Activated naive CD8-positive, alpha-beta T cell treated with anti-CD3 and anti-CD28 coated beads for 36 hours (primary cell): ENCODE measurements at places on chromosomes 1 and 21.
A peak's percentile ranks its signal among the peaks of the same experiment; 100 is the strongest.

GRCh38 chr1:107681001-107681479, 283.9 kb downstream of the VAV3 start:
- no peak for DNase-seq

DNA sequence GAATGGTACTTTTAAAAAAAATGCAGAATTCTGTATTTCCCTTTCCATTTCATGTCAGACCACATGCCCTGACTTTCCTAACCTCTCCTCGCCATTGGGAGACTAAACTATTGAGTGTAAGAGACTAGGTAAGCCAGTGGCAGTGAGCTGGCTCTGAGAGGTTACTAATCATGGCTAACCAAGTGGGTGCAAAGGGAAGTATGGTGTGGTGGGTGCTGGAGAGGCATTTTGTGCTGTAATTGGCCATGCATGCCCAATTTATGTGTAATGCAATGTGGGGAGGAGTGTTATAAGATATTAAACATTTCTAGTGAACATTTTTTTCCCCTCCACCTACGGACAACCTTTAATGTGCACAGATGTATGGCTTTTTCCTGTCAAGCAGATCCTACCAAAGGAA, 190.1 kb downstream of the LMO4 start:
- DNase-seq = no peak

DNA sequence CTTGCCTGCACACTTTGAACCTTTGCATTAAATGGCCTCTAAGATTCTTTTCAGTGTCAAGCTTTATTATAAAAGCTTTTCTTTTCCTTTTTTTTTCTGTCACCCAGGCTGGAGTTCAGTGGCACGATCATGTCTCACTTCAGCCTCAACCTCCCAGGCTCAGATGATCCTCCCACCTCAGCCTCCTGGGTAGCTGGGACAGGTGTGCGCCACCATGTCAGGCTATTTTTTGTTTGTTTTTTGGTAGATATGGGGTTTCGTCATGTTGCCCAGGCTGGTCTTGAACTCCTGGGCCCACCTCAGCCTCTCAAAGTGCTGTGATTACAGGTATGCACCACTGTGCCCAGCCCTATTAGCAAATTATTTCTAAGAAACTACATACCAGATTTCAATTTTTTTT, 52.9 kb downstream of the GADD45A start:
- DNase-seq = no peak

GRCh38 chr1:7006996-7007871, 222.0 kb downstream of the CAMTA1 start:
- DNase-seq = no peak

DNA sequence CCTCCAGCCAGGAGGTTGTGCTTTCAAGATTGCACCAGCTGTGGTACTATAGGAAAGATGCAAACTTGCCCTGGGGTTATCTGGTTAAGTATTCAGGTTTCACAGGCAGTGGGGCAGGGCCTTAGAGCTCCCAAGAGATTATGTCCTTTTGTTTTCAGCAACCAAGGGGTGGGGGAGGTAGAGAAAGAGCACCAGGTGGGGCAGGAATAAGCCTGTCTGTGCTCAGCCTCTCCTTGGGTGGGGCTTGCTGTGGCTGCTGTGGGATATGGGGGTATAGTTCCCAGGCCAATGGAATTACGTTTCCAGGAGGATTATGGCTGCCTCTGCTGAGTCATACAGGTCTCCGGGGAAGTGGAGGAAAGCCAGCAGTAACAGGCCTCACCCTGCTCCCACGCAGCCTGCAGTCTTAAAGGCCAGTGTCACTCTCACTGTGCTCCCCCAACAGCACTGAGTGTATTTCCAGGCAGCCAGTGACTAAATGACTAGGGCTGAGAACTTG, 508.6 kb downstream of the RWDD3 start:
- DNase-seq = no peak

- DNase-seq = no peak
These were observed 61.5 kb downstream of the TOR3A start for GRCh38 chr1:179143322-179143721.

DNA sequence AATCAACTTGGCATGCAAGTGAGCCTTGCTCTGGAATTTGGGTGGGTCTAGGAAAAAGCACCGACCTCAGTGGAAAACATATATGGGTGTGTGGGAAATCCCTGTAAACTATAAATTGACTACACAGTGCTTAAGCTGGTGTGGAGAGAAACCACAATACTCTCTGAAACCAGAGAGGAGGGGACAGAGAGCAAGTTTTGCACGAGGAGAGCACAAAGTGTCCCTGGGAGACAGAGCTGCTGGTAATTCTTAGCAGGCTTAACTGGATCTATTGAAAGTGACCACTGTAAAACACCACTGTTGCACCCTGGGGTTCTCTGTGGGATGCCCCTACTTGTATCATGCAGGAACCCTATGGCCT, 12.8 kb downstream of the KCNJ15 start:
- DNase-seq = peak; percentile 5

- DNase-seq = no peak
These were observed 13.3 kb upstream of the TNFSF18 start for GRCh38 chr1:173064011-173064410.

GRCh38 chr1:5947071-5947821, 45.0 kb downstream of the NPHP4 start:
- DNase-seq = no peak

- DNase-seq = peak; percentile 27
These were observed 478 bp downstream of the C2CD2 start for GRCh38 chr21:41953249-41953830.

DNA sequence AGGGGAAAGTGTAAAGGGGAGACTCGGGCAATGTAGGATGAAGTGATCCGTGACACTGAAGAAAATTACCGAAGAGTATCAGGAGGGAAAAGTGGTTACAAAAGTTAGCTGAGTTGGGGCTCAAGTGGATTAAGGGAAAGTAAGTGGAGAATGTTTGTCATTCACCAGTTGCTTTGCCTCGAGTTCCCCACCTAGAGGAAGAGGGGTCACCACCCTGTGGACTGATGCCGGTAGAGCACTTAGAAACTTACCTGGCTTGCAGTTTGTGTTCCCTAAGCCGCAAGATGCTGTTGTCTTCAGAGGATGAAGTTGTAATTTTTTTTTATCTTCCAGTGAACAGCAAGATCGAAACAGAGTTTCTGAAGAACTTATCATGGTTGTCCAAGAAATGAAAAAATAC, 1.0 kb downstream of the PER3 start:
- DNase-seq = no peak

GRCh38 chr1:191707288-191707687, 451.0 kb upstream of the RGS18 start:
- DNase-seq = no peak

GRCh38 chr1:204979891-204980649, 62.9 kb upstream of the CNTN2 start:
- DNase-seq = no peak

- no peak for DNase-seq
These were observed 18.6 kb upstream of the NTNG1 start for GRCh38 chr1:107122225-107122624.

DNA sequence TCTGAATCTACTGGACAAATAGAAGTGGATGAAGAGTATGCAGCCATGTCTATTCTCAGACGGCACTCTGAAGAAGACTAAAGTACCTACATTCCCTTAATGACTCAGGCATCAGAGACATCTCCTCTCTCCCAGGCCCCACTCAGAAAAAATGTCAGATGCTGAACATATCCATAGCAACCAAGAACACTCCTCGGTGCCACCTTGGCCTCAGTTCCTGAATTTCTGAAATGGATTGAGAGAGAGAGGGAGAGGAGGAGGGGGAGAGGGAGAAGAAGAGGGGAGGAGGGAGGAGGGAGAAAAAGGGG, 16.0 kb upstream of the OVAAL start:
- DNase-seq = no peak

DNA sequence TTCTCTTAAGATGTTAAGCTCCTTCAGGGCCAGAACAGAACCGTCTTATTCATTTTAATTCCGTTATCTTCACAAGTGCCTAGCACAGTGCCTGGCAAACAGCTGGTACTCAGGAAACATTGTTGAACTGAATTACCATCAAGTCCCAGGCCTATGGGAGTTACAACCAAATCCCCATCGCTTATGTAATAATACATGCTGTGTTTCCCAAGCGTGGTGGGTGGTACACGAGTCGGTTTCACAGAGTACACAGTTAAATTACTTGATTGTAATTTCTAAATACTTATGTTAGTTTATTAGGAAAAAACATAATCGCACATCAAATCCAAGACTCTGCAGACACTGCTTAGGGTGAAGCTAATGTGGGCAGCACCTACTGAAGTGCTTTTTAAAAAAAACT, 1.0 kb downstream of the ANGEL2 start:
- no peak for DNase-seq

- DNase-seq = no peak
These were observed 389.3 kb downstream of the OMA1 start for GRCh38 chr1:58157256-58157655.

- no peak for DNase-seq
These were observed 24.4 kb downstream of the SNAP47 start for GRCh38 chr1:227759341-227760300.

DNA sequence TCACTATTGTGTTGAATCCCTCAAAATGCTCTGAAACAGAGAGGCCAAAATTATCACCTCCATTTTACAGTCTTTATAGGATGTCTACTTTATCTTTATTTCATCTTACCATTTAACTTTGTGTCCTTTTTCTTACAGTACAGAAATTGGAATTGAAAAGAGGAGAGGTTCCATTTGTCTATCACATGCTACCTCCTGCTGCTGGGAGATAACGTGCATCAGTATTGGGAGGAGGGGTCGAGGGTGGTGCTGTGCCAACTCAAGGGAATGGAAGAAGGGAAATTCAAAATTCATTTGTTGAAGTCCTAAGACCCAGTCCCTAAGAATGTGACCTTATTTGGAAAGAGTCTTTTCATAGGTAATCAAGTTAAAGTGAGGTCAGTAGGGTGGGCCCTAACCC, 85.3 kb downstream of the HHIPL2 start:
- no peak for DNase-seq

DNA sequence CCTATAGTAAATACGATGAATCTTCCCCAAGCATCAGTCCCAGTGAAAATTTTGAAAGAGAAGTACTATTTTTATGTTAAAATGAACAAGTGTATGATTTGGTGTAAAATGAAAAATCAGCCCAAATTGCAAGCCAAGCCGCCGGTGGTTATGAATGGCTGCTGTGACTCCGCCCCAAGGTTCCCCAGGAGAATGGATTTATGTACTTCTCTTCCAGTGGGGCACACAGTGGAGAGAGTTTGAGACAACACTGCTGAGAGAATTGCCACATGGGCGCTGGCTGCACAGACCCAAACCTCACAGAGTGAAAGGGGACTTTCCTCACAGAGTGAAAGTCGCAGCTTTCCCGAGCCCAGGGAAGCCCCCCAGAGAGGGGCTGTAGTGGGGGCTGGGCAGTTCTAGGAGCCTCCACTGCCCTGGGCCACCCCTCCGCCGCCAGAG, 24.0 kb downstream of the CDK18 start:
- DNase-seq = no peak

DNA sequence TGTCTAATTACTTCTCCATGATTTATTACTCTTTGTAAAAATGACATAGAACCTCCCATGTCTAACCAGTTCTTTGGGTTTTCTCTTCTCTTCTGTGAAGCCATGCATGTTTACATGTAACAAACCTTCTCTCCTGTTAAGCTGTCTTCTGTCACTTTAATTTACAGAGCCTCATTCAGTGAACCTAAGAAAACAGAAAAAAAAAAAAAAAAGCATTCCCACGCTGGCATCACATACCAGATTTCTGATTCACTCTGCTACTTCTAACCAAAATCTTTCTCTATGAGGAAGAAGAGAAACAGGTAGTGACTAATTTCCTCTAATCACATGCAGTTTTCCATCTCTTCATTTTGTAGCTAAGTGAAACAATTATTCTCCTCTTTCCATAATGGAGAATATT, 141.4 kb upstream of the CXADR start:
- DNase-seq = no peak

GRCh38 chr1:6625584-6626149, 999 bp downstream of the THAP3 start:
- DNase-seq = no peak

GRCh38 chr21:33025489-33026442, at the start of gene OLIG2:
TSS of gene OLIG2 (plus strand) at chr21:33025935. CDS start at chr21:33026863, 928 bp downstream.
- DNase-seq = no peak

DNA sequence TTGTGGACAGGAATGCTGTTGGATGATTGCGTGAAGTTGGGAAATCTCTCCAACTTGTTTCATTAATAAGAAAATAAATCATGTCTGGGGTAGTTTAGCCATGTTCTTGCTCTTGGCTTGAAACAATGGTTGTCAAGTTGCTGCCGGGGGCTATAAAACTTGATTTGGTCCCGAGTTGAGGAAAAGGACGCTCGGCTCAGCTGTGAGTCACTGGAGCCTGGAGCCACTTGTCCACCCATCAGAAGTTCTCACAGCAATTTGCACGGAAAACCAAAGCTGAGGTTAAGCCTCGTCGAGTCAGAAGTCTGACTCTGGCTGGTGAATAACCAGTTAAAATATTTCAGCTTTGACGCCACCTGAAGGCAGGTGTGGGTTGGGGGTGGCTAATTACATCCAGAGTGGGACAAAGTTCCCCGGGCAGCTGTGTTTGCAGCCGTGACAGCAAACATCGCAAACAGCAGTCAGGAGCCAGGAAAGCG, 19.7 kb upstream of the RIPK4 start:
- DNase-seq = no peak

- DNase-seq = no peak
These were observed 15.9 kb upstream of the ELOA start for GRCh38 chr1:23727362-23727811.

DNA sequence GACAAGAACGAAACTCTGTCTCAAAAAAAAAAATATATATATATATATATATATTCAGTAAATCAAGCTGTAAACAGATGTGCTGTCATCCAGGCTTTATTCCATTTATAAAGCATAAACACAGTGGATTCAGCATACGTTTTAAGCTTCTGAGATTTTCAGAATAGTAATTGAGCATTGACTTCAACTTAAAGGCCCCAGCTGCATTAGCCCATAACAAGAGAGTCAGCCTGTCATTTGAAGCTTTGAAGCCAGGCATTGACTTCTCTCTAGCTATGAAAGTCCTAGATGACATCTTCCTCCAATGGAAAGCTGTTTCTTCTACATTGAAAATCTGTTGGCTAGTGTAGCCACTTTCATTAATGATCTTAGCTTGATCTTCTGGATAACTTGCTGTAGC, 6.6 kb downstream of the KPNA6 start:
- no peak for DNase-seq

- DNase-seq = no peak
These were observed 4.5 kb upstream of the LEFTY2 start for GRCh38 chr1:225945564-225945963.

DNA sequence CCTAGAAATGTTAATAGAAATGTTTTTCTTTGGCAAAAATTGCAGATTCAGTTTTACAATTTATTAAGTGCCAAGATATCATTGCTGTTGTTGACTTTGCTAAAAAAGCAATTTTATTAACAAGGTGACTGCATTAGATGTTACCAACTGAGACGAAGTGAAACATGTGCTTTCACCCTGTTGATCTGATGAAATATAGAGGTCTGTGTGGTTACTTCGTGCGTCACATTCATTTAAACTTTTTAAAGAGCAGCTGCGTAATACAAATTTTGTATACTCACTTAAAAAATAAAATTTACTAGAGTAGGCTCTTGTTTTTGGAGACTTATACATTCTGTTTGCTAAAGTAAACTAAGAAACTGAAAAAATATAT, 465.7 kb downstream of the USP25 start:
- no peak for DNase-seq
